ENCODE measurements at places on chromosomes 3 and 15.

DNA sequence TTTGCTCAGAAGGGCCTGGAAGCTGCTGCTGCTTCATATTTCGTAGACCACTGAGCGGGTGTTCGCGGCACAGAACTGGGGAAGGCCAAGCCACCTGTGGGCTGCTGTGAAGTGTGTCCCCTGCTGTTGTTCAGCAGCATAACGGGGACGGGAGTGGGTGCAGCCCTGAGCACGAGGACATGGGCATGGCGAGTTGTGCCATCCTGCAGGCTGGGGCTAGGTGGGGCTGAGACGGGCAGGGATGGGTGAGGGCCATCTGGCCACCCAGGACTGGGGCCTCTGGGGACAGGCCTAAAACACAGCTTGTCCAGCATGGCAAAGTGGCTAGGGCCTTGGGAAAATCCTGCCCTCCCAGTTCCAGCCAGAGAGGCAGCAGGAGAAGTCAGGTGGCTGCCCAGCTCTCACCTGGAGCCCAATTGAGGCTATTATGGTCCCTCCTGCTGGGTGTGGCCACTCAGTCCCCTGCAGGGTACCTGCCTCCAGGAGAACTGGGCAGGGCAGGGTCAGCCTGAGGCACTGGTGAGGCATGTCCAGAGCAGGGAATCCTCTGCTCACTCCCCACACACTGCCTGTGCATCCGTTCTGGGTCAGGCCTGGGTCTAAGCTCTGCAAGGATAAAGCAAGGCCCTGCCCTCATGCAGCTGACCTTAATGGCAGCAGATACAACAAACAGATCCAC lies 29.5 kb downstream of the CFAP100 start:
- no peak for DNase-seq

- no peak for DNase-seq
These were observed 2.8 kb downstream of the PLSCR2 start for GRCh38 chr3:146466604-146467003.

GRCh38 chr3:119463171-119464169 lies at the start of gene TMEM39A:
TSS of gene TMEM39A (minus strand) at chr3:119463615. CDS start at chr3:119462074, 1,541 bp downstream.
- DNase-seq, result peak; percentile 96

GRCh38 chr3:141379250-141379966 lies 11.1 kb downstream of the ZBTB38 start:
- DNase-seq, result no peak

DNA sequence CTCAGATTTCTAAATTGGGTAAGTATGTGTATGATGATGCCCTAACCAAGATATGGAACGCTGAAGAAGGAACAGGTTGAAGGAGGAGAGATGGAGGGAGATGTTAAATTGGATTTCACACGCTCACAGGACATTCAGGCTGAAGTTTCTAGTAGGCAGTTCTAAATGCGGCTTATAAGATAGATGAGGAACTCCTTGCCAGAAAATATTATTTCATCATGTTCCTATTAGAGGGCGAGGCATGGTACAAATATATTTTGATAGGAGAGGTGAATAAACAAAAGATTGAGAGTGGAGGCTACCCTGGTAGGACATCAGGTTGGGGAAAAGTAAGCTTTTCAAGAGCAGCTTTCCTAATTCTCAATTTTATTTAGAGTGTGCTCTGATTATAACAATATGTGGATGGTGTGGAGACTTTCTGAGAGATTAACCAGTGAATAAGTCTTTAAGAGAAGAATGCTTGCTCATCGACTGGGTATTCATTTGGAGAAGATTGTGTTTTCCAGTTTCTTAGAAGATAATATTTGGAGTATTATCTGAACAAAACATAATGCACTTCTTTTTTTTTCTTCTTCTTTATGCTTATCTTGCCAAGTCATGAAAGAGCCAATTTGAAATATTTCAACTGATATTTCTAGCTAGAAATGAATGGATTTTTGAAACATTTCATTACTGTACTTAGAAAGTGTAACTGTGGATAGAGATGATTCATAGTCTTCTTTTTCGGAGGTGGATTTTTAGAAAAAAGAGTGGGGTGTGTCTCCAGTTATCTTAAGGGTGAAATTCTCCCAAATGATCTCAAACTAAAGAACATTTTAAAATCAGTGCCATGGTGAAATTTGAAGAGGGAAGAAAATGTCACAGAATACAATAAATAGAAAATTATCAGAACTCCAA lies 88.5 kb downstream of the B3GALNT1 start:
- no peak for DNase-seq
